Hippocampal formation (tissue), 2 donors: ENCODE measurements at places on chromosomes 2 and 18.

DNA sequence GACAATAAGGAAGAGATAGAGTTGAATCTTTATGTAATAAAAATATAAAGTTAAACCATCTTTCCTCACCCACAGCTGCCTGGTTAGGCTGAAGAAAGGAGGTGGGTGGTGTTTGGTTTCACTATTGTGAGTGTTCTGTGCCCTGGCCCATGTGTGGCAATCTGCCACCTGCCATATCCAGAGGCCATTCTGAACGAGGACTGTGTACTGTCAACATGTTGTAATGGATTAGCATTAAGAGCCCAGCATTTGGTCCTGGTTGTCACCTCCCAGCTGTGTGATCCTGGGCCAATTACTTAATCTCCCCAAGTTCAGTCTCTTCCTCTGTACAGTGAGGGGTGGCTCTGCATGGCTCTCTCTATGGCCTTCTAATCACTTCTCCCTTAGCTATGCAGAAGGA lies 118.2 kb upstream of the SEC11C start:
- DNase-seq = no peak

- peak; percentile 33 for DNase-seq
Measured at GRCh38 chr2:86298411-86299390, 38.7 kb downstream of the REEP1 start.

- DNase-seq = no peak
Measured at GRCh38 chr2:139080244-139080643, 300.1 kb upstream of the NXPH2 start.

DNA sequence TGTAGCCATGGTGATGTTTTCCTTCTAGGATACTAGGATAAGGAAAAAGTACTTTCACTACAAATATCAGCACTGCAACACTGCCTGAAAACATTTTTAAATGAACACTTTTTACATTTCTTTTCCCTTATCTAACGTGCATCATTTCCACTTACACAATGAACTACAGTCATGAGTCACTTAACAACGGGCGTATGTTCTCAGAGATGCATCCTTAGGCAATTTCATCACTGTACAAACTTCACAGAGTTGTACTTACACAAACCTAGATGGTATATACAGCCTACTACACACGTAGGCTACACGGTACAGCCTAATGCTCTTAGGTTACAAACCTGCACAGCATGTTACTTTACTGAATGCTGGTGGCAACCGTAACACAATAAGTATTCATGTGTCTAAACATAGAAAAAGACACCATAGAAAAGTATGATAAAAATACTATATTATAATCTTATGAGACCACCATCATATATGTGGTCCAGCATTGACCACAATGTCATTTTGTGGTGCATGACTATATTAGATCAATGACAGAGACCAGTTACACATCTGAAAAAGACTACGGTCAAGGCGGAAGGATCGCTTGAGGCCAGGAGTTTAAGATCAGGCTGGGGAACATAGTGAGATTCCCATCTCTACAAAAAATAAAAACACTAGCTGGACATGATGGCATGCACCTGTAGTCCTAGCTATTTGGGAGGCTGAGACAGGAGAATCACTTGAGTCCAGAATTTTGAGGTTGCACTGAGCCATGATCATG lies 39.8 kb downstream of the WDR33 start:
- DNase-seq = no peak

GRCh38 chr2:188305271-188305670 lies 13.6 kb downstream of the GULP1 start:
- DNase-seq = no peak

DNA sequence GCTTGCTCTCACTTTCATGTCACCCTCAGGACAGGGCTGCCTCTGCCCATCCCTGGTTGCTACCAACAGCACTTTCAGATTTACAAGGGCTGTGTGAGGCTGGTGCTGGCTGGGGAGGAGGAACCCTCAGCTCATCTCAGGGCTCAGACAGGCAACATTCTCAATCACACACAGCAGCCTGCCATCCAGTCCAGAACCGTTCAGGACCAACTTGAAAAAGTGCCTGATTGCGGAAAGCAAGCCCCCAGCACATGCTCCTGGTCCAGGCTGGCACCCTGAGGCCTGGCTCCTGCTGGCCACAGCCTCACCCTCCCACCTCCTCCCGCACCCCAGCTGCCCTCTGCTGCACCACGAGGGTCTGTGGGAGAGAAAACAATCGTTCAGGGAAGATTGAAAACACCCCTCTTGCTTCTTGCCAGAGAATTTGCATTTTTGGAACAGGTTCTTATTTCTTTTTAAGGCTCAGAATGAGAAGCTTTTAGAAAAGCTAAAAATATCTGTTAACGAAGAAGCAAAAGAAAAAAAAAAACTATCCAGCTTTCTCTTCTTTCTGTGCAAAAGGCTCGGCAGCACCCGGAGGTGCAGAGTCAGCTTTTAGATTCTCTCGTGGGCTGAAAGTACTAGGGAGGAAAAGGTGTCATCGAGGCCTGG lies 403.8 kb upstream of the ID2 start:
- no peak for DNase-seq

GRCh38 chr18:3056311-3056710 lies 43.4 kb upstream of the LPIN2 start:
- DNase-seq = no peak

DNA sequence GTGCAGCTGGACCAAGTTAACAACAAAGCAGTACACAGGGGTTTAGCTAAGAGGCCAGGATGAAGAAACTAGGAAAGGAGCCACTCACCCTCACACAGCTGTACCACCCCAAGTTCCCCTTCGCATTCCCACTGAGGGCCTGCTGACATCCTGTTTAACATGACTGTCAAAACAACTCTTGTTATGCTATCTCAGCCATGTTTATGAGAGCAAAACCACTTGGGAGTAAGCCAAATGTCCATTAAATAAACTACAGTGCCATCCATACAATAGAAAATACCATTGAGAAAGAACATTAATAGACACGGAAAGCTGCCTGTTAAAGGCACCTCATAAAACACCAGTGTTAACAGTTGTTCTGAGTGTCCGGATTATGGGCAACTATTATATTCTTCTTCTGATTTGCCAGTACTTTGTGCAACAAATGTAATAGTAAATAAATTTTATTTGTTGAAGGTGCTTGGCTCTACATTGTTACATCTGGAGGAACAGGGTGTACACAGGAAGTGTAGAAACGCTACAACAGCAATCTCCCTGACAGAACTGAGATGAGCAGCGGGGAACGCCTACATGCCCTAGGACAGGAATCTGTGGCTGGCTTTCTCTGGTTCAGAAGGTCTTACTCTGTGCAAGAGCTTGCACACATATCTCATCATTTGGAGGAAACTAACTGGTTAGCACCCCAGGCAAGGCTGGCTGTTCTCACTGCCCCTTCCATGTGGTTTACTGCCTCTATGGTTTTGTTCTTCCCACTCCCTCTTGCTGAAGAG lies 85.6 kb downstream of the EHD3 start:
- no peak for DNase-seq

DNA sequence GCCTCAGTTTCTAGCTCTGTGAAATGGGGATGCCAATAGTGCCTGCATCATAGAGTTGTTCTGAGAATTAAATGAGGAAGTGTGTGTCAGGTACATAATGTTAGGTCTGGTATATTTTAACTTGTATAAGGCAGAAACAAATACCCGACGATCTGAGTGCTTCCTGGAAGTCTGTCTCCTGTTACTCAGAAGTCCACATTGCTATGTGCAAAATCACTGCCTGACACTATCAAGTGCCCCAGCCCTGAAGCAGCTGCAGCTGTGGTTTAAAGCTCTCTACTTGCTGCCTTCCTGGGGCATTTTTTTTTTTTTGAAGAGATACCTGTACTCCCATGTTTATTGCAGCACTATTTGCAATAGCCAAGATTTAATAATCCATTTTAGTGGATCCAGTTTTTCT lies 125.3 kb downstream of the SLC4A3 start:
- no peak for DNase-seq

GRCh38 chr2:235868224-235868623 lies 300.0 kb downstream of the GBX2 start:
- no peak for DNase-seq

DNA sequence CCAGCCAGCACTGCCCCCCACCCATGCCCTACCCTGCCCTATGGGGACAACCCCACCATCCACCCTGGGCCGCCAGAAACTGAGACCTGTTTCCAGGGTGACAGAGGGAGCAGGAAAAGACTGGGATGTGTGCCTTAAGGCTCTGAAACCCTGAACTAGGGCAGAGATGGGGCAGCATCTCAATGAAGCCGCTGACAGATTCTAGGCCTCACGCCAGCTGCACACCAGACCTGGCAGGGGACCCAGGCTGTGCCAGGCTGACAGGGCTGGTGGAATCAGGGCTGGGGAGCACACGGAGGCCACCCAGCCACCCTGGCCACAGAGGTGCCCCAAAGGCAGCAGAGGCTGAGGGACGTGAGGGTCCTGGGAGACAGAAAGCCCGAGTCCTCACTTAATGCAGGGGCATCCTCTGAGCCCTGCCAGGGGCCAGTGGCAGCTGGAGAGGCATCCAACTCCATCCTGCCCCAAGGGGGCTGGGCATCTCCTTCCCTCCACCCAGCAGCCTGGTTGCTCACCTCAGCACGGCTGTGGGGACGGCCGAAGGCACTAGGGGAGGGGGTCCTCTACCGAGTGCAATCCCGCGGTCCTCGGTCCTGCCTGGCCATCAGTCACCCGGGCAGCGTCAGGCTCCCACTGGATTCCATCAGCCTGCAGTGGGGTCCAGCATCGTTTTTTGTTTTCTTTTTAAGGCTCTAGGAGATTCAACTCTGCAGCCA lies 169.2 kb downstream of the ZFP36L2 start:
- DNase-seq = peak; percentile 88

DNA sequence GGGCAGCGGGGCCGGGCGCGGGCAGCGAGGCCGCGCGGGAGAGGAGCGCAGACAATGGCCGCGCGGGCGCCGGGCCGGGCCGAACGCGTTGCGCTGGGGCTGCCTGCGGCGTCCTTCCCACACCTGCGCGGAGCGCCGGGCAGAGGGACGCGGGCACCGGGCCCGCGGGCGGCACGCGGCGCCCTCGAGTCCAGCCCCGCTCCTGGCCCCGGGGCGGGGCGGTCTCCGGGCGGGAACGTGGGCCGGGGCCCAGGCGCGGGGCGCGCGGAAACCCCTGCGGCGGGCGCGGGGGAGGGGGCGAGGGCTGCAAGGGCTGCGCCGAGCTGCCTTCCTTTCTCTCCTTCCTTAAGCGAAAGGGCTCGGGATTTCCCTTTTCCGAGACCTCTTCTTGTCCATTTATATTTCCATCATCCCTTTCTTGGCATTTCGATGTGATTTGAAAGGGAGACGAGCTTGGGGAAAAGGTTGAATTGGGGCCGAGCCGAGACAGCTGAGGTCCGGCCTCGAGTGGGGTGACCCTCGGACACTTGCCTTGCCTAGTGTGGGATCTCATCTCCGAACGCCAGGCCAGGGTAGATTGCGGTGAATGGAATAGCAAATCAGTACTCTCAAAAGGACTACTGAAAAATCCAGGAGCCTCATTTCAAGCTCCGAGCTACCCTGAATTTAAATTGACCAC lies 676 bp downstream of the KLHL23 start:
- peak; percentile 15 for DNase-seq

GRCh38 chr2:23502096-23502495 lies 117.1 kb downstream of the KLHL29 start:
- peak; percentile 26 for DNase-seq
